Fibroblast of lung (primary cell): ENCODE measurements at places on chromosomes 11 and 22. TPM values are rescaled to one million over a fixed set of nuclear protein-coding genes. Genes with fewer than 3 reads are reported as not detected.
A peak's percentile ranks its signal among the peaks of the same experiment; 100 is the strongest.

DNA sequence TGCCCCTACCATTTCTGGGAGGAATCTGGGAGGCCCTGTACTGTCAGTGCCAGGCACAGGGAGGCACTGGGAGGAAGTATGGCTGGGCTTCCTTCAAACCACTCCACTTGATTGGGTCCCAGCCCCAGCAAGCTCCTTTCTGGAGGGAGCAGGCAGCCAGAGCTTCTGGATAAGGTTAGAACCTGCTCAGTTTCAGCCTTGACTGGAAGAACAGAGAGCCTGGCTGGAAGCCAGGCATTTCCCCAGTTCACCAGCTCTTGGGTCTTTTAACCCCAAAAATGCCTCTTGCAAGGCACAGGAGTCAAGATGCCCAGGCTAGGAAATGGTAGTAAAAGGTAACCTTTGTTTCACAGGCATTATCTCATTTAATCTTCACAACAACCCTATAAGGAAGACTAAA, 9.0 kb upstream of the KCTD14 start:
- no peak for DNase-seq

GRCh38 chr11:126034933-126035425, 27.7 kb downstream of the CDON start:
- peak; percentile 3 for DNase-seq

FOLR3 gene
- 0.26 and 0.99 TPM in 2 replicates for total RNA-seq

DNA sequence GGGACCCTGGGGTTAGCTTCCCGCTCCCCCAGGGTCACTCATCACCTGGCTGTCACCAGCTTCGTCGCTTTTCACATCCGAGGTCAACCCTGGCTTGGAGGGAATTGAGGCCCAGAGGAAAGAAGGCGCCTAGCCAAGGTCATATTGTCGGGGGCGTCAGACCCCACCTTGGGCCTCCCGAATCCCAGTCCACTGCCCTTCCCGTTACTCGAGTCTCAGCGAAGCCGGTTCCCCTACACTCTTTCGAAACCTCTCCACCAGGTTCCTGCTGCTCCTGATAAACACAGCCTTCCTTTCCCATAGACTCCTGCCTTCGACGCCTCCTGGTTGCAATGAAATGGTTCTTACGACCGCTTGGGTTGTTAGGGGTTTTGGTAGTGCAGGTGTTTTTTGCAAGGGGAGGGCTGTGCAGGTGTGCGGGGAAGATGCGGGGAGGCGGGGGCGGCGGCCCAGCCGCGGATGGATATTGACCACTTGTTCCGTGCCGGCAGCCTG, 642 bp downstream of the NAA40 start:
- peak; percentile 25 for DNase-seq

PNPLA5 gene
- under 0.01 and 0.33 TPM in 2 replicates for total RNA-seq

DNA sequence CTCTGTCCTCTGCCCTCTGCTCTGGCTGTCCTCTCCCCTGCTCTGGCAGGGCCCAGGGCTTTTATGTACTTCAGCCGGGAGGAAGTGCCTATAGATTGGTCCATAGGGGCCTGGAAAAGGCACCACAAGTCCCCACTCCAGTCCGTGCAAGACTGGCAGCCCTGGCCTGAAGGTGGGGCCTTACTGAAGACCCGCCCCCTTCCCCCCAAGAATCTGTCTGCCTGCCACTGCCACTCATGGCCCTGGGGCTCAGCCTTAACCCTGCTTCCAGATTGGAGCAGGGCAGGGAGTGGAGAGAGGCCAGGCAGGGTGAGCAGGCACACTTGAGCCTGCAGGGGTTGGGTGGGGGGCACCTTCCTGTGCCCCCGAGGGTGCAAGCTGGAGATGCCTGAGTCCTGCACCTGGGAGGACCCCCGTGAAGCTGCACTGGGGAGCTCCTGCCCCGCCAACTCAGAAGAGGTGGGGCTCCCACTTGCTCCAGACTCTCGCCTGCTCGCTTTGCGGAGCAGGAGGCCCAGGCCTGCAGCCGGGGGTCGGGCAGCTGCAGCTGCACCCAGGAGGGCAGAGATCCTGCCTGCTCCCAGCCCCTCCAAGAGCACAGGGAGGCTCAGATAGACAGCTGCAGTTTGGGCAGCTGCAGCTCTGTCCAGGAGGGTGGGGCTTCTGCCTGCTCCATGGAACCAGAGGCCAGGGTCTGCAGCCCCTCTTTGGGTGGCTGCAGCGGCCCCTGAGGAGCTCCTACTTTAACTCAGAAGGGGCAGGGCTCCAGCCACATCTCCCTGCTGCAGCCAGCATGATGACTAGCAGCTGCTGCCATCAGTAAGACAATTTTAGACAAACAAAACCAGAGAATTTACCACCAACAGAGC, 51.0 kb upstream of the SC5D start:
- DNase-seq = no peak

SLC22A24 gene
- not detected in 2 replicates for total RNA-seq

GRCh38 chr11:92295175-92296137, 70.8 kb downstream of the FAT3 start:
- peak; percentile 65 for DNase-seq

- DNase-seq = no peak
Observed at GRCh38 chr11:2732261-2732939, 32.6 kb upstream of the KCNQ1OT1 start.

P2RX6 gene
- total RNA-seq = 4.6 and 17.8 TPM in 2 replicates

DNA sequence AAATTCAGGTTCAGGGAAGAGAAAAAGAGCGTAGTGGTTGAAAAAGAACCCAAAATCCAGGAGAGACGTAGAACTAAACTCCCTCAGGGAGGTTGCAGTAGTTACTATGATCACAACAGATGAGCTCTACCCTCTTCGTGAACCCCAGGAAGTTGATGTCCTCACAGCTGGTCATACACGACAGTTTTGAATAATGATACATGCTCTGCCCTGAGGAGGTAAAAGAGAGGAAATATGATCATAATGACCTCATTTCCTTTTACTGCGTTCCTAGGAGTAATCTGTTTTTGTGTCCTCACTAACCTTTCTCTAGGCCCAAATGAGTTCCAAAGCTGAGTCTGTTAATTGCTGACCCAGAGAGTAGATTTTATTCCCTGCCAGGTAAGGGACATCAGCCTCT, 1.3 kb downstream of the PATE2 start:
- DNase-seq = peak; percentile 79

MISFA gene
- total RNA-seq = 0.50 and 0.51 TPM in 2 replicates

GLYATL1B gene
- not detected in 2 replicates for total RNA-seq

GRCh38 chr11:100794446-100794845, 107.4 kb downstream of the ARHGAP42 start:
- no peak for DNase-seq

GRCh38 chr22:18104566-18104965, 6.0 kb upstream of the TUBA8 start:
- peak; percentile 11 for DNase-seq

OR8G1 gene
- total RNA-seq = not detected in 2 replicates

DNA sequence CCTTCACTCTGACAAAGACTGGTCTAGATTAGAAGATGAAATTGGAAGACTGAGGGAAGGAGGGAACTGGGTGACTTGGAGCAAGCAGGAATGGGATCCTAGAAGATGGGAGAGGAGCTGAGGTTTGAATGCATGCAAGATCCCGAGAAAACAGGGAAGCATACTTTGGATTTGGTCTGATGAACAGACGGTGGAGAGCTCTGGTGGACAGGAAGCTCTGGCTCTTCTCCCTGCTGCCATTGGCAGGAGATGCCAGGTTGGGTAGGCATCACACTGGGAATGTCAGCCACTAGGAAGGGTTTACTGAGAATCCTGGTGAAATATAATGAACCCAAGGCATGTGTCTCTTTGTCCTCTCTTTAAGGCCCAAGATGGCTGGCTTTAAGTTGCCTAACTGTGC, 16.5 kb downstream of the NAV2 start:
- DNase-seq = no peak

DNA sequence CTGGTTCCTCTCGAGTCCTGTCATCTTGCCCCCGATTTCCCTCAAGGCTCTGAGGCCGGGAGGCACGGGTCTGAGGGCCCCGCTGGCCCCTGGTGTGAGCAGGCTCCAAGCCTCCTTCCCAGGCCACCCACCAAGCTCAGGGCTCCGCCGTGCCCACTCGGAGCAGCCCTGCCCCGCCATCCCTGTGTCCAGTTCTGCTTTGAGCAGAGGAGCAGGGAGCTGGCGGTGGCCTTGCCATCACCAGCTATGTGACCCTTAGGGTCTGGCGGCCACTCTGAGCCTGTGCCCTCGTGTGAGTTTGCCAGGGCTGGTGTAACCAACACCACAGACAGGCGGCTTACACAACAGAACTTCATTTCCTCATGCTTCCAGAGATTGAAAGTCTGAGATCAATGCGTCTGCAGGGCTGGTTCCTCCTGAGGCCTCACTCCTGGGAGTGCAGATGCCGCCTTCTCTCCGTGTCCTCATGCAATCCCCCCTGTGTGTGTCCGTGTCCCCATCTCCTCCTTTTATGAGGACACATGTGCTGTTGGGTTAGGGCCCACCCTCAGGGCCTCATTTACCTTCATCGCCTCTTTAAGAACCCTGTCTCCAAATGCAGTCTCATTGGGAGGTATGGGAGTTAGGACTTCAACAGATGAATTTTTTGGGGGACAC, 36.5 kb upstream of the CELSR1 start:
- DNase-seq = no peak

DNA sequence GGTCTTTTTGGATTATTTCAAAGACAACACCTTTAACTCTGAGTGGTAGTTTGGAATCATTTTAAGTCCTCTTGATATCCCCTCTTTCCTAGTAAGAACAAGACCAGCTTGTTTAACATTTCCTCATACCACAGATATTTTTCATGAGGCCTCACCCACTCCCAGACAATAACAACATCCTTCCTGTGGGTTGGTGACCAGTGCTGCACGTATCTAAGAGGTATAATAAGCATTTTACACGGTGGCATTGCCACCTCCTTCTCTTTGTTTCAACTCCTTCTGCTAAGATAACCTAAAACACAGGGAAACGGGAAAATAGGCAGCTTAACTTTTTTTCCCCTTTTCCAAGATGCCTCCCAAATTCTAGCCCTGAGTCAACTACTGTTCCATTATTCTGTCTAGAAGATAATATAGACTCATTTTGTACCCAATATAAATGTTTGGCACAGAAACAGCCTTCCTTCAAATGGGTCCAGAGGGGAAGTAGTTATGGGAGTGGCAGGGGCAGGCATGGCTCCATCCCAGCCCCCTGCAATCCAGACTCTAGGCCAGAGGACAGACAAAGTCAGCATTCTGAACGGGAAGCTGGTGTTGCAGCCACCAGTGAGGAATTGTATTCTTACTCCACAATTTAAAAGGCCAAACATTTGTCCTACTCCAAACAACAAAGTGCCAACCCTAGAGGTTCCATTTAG, 28.5 kb downstream of the MAML2 start:
- DNase-seq = peak; percentile 29

- DNase-seq = no peak
Observed at GRCh38 chr11:83115551-83115950, 41.4 kb upstream of the PCF11 start.

- DNase-seq = no peak
Observed at GRCh38 chr11:103637295-103637694, 399.1 kb upstream of the DDI1 start.

- DNase-seq = no peak
Observed at GRCh38 chr11:85746670-85747069, 60.7 kb upstream of the CCDC89 start.

DNA sequence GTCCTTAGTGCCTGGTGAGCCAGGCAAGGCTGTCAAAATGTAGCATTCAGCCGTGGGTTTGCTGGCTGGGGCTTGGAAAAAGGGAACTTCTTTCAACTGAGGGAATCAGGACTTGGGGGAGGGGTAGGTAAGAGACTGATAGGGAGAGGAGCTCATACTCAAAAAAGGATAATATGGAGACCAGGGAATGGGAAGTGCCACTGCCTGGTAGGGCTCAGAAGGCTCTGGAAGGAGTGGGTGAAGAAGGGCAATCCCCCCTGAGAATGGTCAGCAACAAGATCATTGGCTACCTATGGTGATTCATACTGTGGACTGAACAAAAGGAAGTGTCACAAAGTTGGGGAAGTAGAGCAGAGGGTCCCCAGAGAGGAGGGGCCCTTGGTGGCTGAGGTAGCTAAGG, 1.9 kb downstream of the CNGA4 start:
- no peak for DNase-seq

- DNase-seq = no peak
Observed at GRCh38 chr11:108518581-108518980, 20.4 kb upstream of the POGLUT3 start.

- peak; percentile 43 for DNase-seq
Observed at GRCh38 chr11:6544921-6545850, 48.1 kb downstream of the DNHD1 start.

DNA sequence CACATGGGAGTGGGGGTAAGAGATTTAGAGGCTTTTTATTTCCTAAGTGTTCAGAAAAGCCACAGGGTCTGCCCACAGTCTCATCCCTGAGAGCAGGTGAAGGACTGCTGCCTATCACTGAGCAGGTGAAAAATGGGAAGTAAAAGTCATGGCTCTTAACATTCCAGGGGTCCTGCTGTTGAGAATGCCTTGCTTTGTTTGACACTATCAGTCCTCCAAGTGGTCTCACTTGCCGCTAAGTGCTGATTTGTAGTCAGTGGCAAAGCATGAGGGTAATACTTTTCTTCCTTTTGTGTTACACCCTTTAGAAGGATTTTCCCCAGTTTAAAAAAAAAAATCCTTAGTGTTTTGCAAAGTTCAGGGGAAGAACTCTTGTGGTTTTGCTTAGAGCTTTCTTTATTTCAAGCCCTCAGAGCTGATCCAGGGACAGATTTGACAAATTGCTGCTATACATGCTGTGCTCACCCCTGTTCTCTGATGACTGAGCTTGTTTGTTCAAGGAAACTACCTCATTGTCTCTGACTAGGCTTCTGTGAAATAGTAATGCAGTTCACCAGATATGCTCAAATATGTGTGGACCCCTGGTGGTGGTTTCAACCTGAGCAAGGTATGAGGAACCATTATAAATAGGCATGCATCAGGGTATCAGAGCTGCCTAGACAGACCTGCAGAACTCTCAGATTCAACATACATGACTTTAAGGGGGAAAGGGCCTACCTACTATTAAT, 141.0 kb downstream of the ARHGAP42 start:
- DNase-seq = peak; percentile 88

- no peak for DNase-seq
Observed at GRCh38 chr11:57709802-57710367, 2.1 kb downstream of the MED19 start.

HTR3A gene
- not detected in 2 replicates for total RNA-seq
